ENCODE measurements at places on chromosomes 7 and 10.

- DNase-seq: no peak
These were observed 189.2 kb upstream of the GALNT17 start for GRCh38 chr7:70942791-70943190.

- DNase-seq: no peak
These were observed 27.1 kb upstream of the PIP start for GRCh38 chr7:143104759-143105158.

DNA sequence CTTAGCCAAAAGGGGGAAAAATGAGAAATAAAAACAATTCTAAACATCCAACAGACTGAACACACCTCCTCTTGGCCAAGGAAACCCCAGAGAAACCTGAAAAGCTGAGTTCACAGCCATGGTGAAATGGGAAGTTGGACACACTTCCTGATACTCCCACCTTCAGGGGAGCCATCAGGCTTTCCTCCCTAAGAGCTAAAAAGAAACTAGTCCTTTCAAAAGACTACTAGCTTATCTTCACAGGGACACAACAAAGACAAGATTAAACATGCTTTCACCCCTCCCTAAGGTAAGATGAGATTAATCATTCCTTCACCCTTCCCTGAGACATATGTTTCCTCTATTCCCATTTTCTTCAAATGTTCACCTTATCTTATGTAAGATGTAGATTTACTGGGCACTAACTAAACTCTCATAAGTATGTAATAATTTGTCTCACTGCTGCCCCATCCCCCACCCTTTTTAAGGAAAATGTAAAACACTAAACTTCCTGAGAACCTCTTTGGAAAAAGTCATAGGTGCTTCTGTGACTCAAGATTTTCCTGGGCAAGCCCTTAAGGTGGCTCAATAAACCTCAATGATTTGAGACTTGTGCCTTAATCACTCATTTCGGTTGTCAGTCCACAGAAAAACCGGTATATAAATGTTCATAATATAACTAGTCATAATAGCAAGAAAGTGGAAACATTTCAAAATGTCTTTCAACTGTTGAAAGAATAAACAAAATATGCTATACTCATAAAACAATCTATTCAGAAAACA lies 40.5 kb downstream of the HTR7 start:
- DNase-seq: no peak

GRCh38 chr10:61964949-61965702 lies 63.6 kb downstream of the ARID5B start:
- DNase-seq: no peak

- DNase-seq: no peak
These were observed 58.6 kb upstream of the FEZF1 start for GRCh38 chr7:122363144-122363543.

DNA sequence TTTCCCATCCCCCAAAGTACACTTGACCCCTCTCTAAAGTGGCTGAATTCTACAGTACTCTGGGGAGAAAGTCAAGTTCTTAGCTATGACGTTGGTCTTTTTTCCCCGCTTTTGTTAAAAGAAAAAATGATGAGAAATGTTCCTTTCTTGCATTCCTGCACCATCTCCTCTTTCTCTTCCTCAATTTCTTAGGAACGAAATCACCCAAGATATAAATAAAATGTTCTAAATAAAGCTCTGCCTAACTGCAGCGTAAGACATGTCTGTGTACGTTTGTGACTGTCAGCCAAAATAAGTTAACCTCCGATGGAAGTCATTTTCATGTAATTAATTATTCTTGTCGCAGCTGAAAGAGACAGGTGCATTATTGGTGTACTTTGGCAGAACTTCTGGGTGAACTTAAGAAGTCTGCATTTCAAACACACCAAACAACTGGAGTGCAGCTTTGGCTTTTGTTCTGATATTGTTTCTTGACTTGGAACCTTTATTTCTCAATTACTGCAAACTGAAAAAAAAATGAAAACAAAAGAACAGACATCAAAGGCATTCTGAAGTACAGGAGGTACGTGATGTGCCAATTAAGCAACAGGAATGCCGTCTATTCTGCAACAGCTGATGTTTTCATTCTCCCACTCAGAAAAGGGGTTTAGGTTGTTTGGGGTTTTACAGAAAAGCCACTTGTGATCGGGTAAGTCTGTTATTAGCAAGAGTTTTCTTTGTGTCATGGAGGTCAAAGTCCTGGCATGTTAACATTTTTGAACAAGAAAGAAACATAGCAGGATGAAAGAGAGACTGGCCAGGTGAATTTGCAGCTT lies 82.4 kb upstream of the SDK1 start:
- DNase-seq: no peak

DNA sequence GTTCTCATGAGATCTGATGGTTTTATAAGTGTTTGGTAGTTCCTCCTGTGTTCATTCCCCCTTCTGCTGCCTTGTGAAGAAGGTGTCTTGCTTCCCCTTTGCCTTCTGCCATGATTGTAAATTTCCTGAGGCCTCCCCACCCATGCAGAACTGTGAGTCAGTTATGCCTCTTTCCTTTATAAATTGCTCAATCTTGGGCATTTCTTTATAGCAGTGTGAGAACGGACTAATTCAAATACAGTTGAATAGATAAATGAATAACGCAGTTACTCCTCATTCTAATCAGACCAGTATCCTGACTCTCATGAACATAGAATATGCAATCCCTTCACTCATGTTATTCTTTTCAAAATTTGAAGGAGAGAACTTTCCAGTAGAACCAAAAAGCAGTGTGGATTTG lies 375.0 kb upstream of the FZD8 start:
- DNase-seq: no peak

DNA sequence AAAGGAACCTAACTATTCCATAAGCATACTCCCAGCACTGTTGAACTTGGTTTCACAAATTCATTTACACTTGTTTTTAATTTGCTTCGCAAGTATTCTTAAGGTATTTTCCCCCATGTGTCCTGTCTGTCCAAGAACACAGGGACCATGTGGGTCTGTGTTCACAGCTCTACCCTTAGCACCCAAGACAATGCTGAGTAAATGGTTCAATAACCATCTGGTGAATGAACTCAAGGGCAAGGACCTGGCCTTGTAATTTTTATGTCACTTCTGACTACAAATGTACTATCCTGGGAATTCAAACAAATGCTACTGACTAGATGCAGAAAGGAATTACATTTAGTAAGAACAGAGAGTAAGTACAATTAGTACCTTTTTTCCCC lies 43.0 kb upstream of the SLIT1 start:
- peak; percentile 21 for DNase-seq

GRCh38 chr10:23436983-23437382 lies 1.9 kb upstream of the OTUD1 start:
- DNase-seq: no peak

DNA sequence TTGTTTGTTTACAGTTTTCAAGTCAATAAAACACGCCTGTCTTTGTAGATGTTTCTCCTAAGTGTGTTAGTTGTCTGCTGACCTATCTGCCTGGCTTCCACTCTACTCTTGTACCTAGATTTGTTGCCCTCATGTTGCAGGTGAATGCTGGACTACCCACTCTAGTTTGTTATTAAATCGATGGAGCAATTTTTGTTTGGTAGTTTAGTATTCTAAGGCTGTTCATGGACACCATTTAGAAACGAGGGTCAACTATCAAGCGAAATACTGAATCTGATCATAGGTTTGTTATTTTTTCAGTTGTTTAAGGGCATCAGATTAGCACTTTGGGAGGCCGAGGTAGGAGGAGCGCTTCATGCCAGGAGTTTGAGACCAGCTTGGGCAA lies 29.1 kb upstream of the MKLN1 start:
- no peak for DNase-seq

DNA sequence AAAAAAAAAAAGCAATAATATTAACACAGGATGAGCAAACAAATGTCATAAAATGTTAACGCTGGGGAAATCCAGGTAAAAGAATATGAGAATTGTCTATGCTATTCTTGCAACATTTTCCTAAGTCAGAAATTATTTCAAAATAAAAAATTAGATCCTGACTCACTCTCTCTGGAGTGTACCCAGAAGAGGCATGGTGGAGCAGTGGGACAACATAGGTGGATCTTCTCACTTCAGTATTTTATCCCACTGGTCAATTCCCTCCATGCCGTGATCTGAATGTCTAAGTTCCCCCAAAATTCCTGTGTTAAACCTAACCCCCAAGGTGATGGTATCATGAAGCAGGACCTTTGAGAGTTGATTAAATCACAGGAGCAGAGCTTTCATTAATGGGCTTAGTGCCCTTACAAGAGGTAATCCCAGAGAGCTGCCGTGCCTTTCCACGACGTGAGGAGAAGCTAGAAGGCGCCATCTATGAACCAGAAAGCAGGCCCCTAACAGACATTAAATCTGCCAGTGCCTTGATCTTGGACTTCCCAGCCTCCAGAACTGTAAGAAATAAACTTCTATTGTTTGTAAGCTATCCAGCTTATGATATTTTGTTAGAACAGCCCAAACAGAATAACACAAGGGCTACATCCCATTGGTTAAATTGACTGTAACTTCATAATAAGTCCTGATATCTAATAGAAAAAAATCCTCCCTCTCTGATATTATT lies 35.2 kb downstream of the USP6NL start:
- DNase-seq: no peak

DNA sequence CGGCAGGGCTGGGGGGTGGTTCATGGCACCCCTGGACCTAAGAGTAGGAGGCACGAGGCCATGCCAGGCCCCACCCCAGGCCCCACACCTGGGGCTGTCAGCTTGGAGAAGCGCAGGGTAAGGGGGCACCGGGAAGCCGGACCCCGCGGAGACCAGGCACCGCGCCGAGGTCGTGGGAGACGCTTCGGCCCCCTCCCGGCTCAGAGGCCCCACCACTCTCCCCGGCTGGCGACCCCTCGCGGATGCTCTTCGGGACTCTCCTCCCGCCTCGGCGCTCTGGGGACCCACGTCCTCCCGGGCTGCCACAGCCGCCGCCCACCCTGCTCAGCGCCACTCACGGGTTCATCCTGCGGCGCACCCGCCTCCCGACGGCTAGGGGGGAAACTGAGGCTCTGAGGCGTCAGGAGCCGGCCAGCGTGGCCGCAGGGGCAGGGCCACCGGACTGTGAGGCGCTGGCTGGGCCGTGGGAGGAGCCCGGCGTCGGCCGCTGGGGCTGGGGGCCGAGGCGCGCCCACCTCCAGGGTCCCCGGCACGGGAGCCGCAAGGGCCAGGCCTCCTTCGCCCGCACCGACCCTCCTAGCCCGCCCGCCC lies 25.9 kb downstream of the PDGFA start:
- no peak for DNase-seq

- no peak for DNase-seq
These were observed 389.0 kb downstream of the GRID1 start for GRCh38 chr10:85977642-85978041.

- no peak for DNase-seq
These were observed 217.0 kb downstream of the PAXIP1 start for GRCh38 chr7:154785898-154786297.

DNA sequence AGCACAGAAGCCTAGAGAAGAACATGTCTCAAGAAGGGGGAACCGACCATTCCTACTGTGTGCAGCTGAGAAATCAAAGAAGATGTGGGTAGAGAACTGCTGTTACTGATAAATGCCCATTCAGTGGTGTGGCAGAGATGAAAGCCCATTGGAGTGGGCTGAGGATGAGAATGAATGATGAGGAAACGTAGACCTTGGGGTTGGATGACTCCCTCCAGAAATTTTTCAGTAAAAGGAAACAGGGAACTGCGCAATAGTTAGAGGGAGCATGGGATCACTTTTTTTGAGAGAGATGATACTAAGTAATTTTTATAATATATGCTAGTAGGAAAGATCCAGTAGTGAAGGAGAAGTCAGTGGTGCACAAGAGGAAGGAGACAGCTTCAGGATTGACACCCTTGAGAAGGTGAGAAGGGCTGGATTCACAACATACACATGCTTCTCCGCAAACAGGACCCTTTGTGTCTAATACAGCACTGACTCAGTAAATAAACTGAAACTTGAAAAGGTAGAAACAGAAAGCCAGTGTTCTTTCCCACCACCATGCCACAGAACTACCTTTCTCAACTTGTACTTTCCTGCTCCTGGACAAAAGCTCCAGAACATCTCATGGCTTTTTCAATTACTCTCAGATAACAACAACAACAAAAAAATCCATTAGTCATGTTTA lies 104.7 kb upstream of the IL6 start:
- DNase-seq: no peak

- no peak for DNase-seq
These were observed 59.3 kb upstream of the EXOC6 start for GRCh38 chr10:92789067-92789466.

DNA sequence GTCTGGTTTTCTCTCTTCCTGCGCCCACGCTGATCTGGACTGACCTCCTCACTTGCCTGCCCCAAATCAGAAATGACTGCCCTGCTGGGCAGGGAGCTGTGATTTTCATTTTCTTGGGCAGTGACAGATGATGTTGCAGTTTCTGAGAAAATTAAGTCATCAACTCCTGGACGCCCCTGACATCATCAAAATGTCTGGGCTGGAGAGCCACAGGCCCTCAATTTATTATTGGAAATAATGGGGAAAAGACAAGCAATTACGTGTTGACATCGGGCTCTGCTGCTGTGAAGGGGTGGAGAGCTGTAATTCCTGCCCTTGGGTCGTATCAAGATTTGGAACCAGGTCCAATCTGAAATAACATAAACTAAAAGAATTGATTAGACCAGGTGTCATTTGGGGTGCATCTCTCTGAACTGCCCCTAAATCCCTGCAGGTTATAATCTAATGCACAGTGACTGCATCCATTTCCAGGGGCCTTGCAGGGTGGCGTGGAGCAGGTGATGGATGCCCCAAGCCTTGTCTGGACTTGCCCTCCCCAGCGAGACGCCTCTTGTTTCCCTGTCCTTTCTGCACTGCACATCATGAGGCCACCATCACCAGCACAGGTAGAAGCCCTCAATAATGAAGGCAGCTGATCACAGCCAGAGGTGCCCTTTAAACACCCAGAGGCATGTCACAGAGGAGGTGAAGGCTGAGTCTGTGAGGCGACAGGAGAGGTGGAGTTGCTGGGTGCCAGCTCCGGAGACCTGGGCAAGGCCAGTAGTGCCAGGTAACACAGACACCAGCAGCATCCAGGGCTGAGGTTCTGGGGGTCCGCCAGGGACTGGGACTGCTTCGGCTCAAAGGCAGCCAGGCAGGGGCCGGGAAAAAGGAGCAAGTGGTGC lies 98.7 kb downstream of the HTR5A start:
- no peak for DNase-seq

GRCh38 chr10:132609211-132609610 lies 71.6 kb downstream of the INPP5A start:
- DNase-seq: no peak

GRCh38 chr10:35426657-35427056 lies 90.3 kb downstream of the CCNY start:
- no peak for DNase-seq

DNA sequence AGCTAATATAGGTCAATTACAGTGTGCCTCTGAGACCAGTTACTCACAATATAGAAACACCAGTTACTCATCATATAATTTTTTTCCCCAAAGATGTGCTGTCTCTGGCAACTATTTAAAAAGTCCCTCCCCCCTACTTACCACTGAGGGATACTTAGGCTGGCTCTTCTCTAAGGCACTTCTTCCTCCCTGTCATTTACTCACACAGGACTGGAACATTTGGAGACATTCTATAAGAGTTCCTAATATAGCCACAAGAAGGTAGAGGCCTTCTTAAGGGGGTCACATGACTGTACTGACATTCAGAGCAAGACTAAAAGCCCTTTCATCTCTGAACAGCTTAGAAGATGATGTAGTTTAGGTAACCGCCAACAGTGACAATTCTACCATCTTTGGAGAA lies 44.4 kb upstream of the SLIT1 start:
- peak; percentile 69 for DNase-seq
